Left colon (tissue), 2 donors: ENCODE measurements at places on chromosomes 4 and X. TPM values are rescaled to one million over a fixed set of nuclear protein-coding genes. Genes with fewer than 3 reads are reported as not detected.

GRCh38 chrX:123743312-123743711 lies 10.5 kb upstream of the THOC2 start:
- DNase-seq: no peak

GRCh38 chr4:176499518-176499917 lies 179.8 kb downstream of the SPCS3 start:
- DNase-seq: no peak

DNA sequence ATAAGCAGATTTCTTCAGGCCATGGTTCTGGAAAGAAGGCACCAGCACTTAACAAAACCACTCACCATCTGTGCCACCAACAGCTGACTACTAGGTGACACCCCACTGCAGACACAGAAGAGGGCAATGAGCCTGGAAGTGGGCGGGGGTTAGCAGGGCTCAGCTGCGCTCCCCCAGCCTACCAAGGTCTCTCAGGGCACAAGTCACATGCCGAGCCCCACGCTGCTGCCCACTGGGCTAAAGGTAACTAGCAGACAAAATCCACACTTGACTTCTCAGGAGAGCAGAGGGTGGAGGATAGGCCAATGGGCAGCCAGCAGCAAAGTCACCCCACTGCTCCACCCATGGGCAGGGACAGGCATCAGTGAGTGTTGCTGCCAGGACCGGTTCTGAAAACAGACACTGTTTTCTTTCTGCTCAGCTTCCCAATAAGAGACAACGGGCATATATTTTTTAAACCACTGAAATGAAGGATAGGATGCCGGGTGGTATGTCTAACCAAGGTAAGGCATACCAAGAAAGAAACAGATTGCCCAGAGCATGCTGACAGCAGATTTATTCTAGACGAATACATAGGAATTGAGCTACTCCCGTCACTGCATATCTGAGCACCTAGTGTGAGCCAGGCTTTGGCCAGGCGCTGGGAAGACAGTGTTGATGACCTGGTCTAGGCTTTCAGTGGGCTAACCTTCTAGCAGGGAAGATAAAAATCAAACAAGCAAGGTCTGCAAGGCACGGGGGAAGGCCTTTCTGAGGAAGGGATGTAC lies 20.1 kb downstream of the ACSL1 start:
- peak; percentile 90 for DNase-seq

- no peak for DNase-seq
These were observed 68.9 kb downstream of the SH2D1A start for GRCh38 chrX:124415115-124415800.

Gene SLC9A7
- 0.95 TPM for total RNA-seq
